ENCODE measurements at places on chromosomes 1 and 21.
A peak's percentile ranks its signal among the peaks of the same experiment; 100 is the strongest.

DNA sequence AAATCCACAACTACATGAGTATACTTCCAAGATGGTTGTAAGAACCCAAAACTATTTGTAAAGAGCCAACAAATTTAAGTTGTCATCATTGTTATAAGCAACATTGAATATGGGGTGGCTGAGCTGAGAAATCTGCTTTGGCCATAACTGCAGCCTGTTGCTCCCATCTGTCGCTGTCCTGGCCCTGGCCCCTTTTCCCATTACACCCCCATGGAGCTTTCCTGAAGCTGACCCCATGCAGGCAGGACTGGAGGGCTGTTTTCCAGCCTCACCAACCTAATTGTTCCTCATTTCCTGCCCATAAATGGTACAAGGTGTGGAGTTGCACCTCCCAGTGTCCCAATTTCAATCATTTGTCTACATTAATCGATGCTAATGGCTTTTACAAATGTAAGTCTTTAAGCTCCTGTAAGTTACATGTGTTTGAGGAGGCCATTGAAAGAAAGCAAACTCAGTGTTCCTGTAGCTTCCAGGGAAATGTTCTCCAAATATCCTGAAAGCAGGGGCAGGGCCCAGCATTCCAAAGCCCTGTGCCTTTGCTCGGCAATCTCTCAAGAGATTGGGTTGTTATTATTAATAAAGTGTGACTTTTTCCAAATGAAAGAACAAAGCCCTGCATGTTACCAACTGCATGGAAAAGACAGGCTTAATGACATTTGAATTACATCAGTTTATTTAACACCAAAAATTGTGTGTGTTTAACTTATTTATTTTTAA lies 545.9 kb downstream of the PLPP3 start:
- no peak for DNase-seq

GRCh38 chr1:156376958-156377919 lies 8.2 kb downstream of the RHBG start:
- no peak for DNase-seq

GRCh38 chr1:50438945-50439344 lies 15.7 kb upstream of the DMRTA2 start:
- DNase-seq = no peak

DNA sequence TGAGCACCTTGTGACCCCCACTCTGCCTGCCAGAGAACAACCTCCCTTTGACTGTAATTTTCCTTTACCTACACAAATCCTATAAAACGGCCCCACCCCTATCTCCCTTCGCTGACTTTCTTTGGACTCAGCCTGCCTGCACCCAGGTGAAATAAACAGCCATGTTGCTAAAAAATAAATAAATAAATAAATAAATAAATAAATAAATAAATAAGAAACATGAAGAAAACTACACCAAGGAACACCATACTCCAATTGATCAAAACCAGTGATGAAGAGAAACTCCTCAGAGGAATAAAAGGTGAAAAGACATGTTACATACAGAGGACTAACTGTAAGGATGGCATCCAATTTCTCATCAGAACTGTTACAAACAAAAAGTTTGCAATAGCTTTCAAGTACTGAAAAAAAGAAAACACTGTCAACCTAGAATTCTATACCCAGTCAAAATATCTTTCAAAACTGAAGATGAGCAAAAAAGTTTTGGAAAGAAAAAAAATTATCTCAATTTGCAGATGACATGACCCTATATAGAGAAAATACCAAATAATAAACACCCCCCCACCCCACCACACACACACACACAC lies 28.4 kb downstream of the NBPF6 start:
- no peak for DNase-seq

GRCh38 chr21:26210614-26211013 lies 40.0 kb upstream of the APP start:
- no peak for DNase-seq

DNA sequence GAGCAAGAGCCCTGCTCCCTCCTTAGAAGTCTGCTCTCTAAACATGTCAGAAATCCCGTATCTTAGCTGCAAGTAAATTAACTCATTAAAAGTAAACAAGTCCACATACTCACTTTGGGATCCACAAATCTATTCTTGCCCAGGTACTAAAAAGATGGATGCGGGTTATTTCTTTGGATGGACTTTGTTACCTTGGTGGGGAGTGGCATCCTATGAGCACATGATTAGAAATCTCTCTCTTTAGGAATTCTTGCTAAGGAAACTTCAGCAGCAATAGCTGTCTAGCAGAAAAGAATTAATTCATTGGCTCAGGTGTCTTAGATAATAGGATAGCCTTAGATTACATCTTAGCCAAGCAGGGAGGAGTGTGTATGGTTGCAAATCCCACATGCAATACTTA lies 25.2 kb downstream of the NRDC start:
- no peak for DNase-seq

GRCh38 chr1:224736619-224737352 lies 120.7 kb downstream of the CNIH3 start:
- peak; percentile 63 for DNase-seq

GRCh38 chr1:38964140-38964548 lies 22.5 kb upstream of the RHBDL2 start:
- no peak for DNase-seq

GRCh38 chr21:25079053-25079452 lies 528.2 kb downstream of the MRPL39 start:
- no peak for DNase-seq

- no peak for DNase-seq
Observed at GRCh38 chr1:159831412-159832141, 4.9 kb downstream of the SLAMF8 start.

DNA sequence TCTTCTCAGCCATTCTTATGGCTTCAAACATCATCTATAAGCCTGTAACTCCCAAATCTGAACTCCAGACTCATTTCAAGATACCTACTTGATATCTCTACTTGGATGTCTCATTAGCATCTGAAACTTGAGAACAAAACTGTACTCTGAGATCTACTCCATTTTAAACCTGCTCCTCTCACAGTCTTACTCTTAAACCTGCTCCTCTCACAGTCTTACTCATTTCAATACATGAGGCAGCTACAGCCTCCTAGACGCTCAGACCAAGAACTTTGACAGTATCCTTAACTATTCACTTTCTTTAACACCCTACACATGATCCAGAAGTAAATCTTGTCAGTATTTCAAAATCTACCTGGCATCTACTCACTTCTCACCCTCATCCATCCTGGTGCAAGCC lies 54.3 kb downstream of the NBPF6 start:
- DNase-seq = no peak

GRCh38 chr1:46516200-46516950 lies 26.7 kb downstream of the DMBX1 start:
- DNase-seq = no peak

DNA sequence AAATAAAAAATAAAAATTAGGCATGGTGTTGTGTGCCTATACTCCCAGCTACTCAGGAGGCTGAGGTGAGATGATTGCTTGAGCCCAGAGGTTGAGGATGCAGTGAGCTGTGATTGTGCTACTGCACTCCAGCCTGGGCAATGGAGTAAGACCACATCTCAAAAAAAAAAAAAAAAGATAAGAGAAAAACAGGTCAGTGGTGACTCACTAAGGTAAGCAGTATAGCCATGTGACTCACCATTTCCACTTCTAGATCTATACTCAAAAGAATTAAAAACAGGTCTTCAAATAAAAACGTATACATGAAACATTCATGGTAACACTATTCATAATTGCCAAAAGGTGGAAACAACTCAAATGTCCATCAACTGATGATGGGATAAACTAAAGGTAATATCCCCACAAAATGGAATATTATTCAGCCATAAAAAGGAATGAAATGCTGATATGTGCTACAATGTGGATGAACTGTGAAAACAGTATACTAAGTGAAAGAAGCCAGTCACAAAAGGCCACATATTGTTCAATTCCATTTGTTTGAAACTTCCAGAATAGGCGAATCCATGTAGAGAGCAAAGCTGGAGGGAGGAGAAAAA lies 75.1 kb downstream of the ZNF281 start:
- no peak for DNase-seq

GRCh38 chr1:237013608-237014007 lies 9.4 kb upstream of the MT1HL1 start:
- no peak for DNase-seq

- DNase-seq = no peak
Observed at GRCh38 chr1:25173809-25174340, 58.4 kb downstream of the SYF2 start.

DNA sequence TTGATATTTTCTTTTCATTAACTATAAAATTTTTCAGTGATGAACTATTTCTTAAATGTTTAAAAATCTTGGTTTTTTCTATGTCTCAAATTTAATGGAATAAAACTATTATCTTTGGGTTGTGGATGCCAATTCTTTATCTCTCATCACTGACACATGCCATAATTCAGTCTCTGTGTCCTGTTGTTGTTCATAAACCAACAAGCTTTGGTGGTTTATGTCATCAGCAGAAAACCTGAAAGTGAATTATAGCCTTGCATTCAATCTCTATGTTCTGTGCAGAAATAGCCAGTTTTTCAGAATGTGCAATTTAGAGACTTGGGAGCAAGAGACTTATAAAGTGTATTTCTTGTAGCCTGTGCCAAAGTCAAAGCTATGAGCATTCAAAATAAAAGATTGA lies 462.6 kb upstream of the ADGRL4 start:
- no peak for DNase-seq

DNA sequence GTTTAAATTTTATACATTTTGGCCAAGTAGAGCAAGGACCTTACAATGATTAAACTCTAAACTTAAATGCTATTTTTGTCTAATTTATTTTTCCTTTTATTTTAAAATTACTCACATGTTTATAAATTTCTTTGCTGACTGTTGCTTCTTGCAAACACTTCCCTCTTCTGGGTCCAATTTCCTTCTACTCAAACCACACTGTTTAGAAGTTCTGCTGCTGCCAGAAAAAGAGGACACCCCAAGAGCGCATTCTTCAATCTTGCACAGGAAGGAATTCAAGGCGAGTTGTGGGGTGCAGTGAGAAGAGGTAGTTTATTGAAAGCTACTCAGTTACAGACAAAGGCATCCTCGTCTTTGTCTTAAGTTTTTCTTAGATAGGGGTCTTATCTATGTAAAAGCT lies 88.5 kb upstream of the NEK7 start:
- no peak for DNase-seq

Measured in skeletal muscle cell (primary cell).